Activated CD4-positive, alpha-beta T cell treated with anti-CD3 and anti-CD28 coated beads, Interleukin-2, amount 10 ng/mL, durations not matched to agents 7 days and 5 days (primary cell): ENCODE measurements at places on chromosomes 2 and 18. TPM values are rescaled to one million over a fixed set of nuclear protein-coding genes. Genes with fewer than 3 reads are reported as not detected.

GRCh38 chr18:7603259-7604000, 36.3 kb downstream of the PTPRM start:
- no peak for DNase-seq
- no peak overlapping the region for H3K27ac ChIP-seq
- no peaks in the 10 kb centered on the region for H3K4me1 ChIP-seq
- H3K36me3 ChIP-seq = no peaks in the 10 kb centered on the region

- H3K36me3 ChIP-seq = no peaks in the 10 kb centered on the region
- H3K4me3 ChIP-seq = no peak overlapping the region
- H3K4me1 ChIP-seq = no peaks in the 10 kb centered on the region
- H3K27me3 ChIP-seq = no peaks in the 10 kb centered on the region
- H3K27ac ChIP-seq = no peak overlapping the region
- no peak for DNase-seq
Observed at GRCh38 chr2:142815375-142815774, 62.1 kb upstream of the KYNU start.

GRCh38 chr2:241180495-241180894, 8.0 kb upstream of the ANO7 start:
- no peaks in the 10 kb centered on the region for H3K4me1 ChIP-seq
- H3K27ac ChIP-seq = no peak overlapping the region
- no peak overlapping the region for H3K4me3 ChIP-seq

DNA sequence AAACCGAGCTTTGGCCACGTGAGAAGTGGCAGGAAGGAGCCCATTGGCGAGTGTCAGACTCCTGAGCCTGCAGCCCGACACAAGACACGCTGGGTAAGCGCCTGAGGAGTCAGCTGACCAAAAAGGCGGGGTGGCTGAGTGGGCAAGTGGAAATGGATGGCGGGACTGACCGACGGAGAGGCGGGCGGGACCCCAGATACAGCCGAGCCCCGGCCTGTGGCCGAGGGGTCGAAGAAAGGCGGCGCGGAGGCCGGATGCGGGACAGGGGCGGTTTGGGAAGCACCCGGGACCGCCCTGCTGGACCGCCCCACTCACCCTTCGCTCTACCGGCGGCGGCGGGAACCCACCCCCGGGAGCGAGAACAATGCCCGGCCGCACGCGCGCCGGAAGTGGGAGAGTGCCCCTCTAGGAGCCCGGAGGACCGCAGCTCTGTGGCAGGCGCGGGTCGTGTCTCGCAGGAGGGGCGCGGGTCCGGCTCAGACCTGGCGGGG, 22.8 kb downstream of the ZSCAN30 start:
- peaks cover 21% of the 10 kb centered on the region for H3K4me1 ChIP-seq
- DNase-seq = peak; percentile 45
- H3K36me3 ChIP-seq = peaks cover 52% of the 10 kb centered on the region
- H3K27me3 ChIP-seq = no peaks in the 10 kb centered on the region

LAMA1 gene
- total RNA-seq = not detected

IL1A gene
- 0.17 TPM for total RNA-seq

LHCGR gene
- total RNA-seq = not detected

POTEI gene
- total RNA-seq = not detected
